Activated CD4-positive, alpha-beta memory T cell treated with anti-CD3 and anti-CD28 coated beads for 36 hours (primary cell): ENCODE measurements at places on chromosomes 13 and 19. TPM values are rescaled to one million over a fixed set of nuclear protein-coding genes. Genes with fewer than 3 reads are reported as not detected.

TMEM190 gene
- total RNA-seq, result not detected

DAND5 gene
- total RNA-seq, result 0.12 TPM

DNA sequence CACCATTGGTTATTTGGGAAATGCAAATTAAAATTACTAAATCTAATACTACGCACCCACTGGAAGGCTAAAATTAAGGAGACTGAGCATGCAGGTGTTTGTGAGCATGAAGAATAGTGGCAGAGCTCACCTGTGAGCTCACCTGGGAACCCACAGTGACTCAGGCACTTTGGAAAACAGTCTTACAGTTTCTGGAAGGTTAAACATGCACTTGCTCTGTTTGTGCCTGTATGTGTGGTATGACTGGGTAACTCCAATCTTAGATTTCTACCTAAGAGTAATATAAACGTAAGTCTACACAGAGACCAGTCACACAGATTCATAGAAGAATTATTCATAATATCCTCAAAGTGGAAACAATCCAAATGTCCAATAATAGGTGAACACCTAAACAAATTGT is 318.8 kb downstream of the ATP8A2 start:
- no peak for DNase-seq

- DNase-seq, result no peak
Observed at GRCh38 chr13:36450534-36450933, 18.2 kb downstream of the CCNA1 start.

DNA sequence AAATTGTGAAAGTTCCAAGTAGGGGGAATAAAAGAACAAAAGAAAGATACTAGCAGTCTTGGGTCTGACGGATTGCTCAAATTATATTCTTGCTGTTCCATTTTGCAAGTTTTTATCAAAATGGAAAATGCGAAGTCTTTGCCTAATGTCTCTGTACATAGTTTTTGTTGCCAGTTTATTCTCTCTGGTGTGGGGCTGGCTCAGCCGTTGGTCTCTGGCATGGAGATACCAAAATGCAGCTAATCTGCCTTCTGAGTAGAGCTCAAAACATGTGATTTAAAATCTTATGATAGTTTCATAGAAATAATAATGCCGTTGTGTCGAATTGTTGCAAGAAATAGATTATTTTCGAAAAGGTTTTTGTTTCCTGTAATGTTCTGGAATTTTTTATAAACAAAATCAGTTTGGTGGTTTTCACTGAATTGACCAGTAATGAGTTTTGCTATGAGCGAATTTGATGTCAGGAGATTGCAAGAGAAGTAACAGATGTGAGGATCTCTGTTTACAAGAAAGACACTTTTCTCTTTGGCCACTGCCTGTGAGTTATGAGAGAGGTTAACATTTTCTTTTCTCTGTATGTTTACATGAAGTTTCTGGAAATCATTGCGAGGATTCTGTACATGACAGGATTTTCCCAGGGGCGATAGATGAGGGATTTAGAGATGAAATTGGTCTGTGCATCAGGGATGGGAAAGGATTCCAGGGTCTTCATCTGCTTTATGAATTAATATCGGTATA is 147.0 kb downstream of the DCT start:
- DNase-seq, result no peak

- no peak for DNase-seq
Observed at GRCh38 chr13:50650592-50651504, 192.6 kb downstream of the DLEU7 start.

DNA sequence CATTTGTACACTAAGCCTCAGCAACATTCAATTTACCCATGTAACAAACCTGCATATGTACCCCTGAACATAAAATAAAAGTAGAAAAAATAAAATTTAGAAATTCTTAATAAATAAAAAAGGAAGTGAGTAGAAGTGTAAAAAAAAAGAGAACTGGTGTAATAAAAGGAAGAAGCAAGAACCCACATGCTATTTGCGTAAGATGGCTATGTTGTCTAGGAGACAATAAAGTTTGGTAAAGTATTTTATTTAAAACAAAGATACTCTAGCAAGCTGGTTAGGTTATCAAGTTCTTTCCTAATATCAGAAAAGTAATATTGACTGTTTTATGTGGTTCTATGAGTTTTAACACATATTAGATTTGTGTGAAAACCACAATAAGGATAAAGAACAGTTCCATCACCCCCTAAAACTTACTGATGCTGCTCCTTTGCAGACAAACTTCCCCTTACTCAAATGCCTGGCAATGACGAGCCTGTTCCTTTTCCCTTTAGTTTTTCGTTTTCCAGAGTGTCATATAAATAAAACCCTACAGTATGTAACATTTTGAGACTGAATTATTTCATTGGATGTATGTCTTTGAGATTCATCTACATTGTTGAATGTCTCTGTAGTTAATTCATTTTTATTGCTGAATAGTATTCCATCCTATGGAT is 98.9 kb downstream of the TNFSF13B start:
- DNase-seq, result no peak

GRCh38 chr19:23665651-23666410 is 21.2 kb downstream of the ZNF675 start:
- no peak for DNase-seq
